Stimulated activated effector memory CD8-positive, alpha-beta T cell treated with anti-CD3 and anti-CD28 coated beads, Interleukin-12 subunit alpha, Interleukin-12 subunit beta, amount 100 ng/mL, for 72 hours (primary cell): ENCODE measurements at places on chromosomes 7 and 10.

GRCh38 chr7:44177570-44178131 is 11.6 kb downstream of the GCK start:
- DNase-seq, result no peak

DNA sequence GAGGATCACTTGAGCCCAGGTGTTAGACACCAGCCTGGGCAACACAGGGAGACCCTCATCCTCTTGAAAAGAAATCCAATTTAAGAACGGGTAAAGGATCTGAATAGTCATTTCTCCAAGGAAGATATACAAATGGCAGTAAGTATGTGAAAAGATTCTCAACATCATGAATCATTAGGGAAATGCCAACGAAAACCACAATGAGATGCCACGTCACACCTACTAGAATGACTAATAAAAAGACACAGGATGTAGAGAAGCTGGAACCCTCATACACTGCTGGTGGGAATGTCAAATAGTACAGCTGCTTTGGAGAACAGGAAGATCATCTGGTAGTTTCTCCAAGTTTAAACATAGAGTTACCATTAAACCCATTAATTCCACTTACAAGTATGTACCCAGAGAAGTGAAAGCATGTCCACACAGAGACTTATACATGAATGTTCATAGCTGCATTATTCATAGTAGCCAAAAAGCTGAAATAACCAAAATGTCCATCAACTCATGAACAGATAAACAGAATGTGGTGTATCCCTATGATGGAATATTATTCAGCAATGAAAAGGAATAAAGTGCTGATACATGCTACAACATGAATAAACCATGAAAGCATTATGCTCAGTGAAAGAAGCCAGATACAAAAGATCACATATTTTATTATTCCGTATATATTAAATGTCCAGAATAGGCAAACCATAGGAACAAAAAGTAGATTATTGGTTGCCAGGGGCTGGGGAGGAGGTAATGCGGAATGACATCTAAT is 13.1 kb upstream of the ZMIZ2 start:
- peak; percentile 72 for DNase-seq

GRCh38 chr7:101129603-101130117 is 2.8 kb downstream of the SERPINE1 start:
- DNase-seq, result no peak

GRCh38 chr10:15440204-15440711 is 69.2 kb upstream of the FAM171A1 start:
- DNase-seq, result no peak

- DNase-seq, result no peak
Observed at GRCh38 chr10:97509120-97509680, 10.5 kb downstream of the UBTD1 start.

GRCh38 chr10:29713450-29713849 is 78.7 kb upstream of the SVIL start:
- no peak for DNase-seq

GRCh38 chr10:64067009-64067606 is 545.9 kb downstream of the REEP3 start:
- no peak for DNase-seq

GRCh38 chr10:1597370-1598146 is 139.8 kb downstream of the ADARB2 start:
- no peak for DNase-seq

DNA sequence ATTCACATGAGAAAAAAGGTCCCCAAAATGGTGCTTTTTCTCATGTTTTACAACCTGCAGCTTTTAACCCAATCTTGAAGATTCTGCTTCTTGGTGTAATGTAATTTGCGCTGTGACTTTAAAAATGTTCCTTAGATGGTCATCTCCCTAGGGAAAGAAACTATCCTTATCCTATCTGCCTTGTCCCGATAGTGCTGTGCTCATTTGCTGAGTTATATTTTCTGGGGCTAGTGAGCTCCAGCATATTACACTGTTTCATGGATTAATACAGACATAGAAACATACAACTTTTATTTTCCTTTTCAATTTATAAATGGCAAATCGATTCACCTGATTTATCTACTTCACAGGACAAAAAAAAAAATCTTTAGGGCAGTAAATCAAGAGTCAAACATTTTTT is 2.8 kb downstream of the WAPL start:
- no peak for DNase-seq

DNA sequence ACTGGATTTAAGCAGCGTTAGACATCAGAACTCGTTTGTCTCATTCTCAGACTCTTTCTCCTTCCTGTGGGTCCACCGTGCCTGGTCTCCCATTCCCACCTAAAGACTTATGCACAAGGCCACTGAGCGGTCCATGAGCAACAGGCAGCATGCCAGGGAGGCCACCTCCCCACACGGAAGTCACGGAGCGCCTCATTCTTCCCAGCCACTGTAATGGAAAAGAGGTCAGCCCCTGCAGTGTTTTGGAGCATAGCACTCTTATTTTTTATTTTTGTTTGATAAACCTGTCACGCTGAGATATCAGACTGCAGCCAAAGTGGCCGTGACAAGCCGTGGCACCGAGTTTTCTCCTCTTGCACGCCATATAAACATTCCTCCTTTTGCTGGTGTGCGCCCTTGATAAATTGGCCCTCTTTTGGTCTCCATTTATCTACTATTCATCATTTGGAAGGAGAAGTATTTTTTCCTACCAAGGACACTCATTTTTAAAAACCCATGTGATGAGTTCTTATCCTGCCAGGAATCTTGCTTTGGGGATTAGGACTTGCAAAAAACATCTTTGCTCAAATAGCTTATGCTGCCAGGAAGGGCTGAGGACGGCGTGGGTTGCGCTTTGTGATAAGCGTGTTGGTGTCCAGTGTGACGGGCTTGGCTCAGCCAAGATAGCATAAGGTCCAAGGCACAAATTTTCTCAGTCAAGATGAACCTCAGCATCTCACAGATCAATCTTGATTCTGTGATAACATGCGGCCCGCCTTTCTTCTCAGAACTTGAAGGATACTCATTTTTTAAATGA is 206.0 kb downstream of the CCDC3 start:
- no peak for DNase-seq

DNA sequence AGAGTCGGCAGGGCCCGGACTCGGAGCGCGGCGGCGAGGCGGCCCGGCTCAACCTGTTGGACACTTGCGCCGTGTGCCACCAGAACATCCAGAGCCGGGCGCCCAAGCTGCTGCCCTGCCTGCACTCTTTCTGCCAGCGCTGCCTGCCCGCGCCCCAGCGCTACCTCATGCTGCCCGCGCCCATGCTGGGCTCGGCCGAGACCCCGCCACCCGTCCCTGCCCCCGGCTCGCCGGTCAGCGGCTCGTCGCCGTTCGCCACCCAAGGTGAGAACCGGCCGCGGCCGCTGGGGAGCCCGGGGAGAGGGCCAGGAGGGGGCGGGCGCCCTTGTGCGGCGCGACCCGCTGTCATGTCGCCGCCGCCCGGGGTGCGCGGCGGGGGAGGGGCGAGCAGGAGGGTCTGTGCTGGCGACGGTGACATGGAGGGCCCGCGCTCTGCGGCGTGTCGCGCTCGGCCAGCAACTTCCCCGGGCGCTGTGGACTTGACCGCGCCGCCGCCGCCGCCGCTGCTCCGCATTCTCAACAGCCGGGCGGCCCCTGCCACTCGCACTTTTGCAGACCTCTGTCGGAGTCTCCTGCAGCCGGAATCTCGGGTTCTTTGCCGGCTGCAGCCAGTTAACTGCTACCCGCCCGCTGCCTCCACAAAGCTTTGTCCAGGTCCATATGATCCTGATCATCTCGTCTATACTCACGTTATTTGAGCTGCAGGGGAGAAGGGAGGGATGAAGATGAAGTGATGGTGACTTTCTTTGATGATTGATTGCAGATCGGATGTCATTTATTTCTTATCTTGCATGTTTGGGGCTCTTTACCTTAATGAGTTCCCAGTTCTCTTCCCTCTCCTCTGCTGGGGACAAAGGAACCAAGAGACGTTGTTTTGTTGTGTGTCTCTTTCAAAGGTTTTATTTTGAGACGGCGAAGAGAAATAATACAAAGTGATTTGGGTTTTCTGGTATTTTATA is 869 bp downstream of the TRIM24 start:
- peak; percentile 51 for DNase-seq

GRCh38 chr7:16926861-16927260 is 45.1 kb upstream of the AGR3 start:
- DNase-seq, result no peak

GRCh38 chr10:95987685-95988426 is 55.5 kb upstream of the CCNJ start:
- DNase-seq, result no peak

DNA sequence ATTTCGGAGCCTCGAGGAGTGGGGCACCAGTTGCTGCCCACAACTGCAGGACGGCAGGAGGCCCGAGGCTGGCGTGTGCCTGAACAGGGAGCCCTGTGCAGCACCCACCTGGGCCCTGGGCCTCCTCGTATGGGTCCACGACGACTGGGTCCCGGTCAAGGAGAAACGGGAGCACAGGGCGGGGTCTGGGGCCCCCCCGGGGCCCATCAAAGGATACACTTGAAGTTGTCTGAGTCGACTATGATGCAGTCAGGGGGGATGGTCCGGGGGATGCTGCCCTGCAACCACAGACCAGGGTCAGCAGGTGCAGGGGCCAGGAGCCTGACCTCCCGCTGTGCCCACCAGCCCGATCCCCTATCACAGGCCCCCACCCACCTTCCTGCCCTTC is 28.5 kb upstream of the NKX6-2 start:
- DNase-seq, result no peak

DNA sequence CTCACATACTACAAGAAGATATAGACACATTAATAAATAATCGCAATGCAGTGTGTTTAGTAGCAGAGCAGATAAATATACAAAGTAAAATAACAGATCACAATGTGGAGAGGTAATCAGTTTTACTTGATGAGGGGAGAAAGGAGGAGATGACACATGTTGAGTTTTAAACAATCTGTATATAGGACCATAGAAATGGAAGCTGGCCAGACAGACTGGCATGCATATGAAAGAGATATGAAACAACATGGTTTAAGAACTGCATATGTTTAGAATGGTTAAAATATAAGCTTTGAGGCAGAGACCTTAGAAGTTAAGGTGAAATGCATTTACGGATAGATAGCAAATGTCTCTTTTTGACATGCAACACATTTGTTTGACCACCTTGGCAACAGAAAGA is 19.8 kb upstream of the CCDC7 start:
- DNase-seq, result no peak

DNA sequence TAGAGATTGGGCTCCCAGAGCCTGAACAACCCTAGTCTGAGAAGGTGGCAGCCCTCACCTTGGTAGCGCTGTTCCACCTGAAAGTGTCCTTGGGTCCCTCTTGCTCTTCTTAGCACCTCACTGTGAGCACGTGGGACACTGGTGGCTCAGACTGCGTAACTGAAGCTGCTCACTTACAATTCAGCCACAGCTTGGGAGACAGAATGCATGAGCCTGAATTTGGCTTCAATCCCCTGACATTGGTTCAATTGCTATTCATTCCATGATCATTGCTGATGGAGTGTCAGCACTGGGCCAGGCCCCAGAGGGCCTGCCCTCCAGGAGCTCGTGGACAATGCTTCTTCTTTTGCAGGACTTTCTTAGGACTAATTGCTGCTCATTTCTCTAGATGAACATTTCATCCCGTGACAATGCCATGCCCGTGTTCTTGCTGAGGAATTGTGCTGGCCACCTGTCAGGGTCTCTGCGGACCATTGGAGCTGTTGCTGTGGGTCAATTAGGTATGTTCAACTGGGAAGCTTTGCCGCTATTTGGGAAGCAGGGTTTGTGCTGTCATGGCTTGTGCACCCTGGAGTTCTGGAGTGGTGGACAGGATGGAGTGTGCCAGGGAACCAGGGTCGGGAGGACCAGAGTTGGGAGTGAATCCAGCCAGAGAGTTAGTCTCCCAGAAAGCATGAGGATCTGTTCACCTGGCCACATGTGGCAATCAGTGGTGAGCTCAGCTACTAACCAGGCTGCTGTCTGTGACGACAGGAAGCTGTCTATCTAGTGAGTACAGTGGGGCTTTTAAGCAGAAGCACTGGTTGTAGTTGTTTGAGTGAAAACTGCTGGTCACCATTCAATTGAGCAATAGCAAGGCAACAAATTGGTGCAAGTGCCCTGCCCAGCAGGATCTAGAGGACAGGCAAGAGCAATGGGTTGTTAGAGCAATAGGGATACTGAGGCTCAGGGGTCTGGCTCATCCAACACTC is 105.1 kb downstream of the WDFY4 start:
- no peak for DNase-seq

GRCh38 chr7:98418636-98419315 is 17.9 kb upstream of the BAIAP2L1 start:
- peak; percentile 50 for DNase-seq

- DNase-seq, result no peak
Observed at GRCh38 chr7:151142686-151143040, 24.8 kb downstream of the GBX1 start.

GRCh38 chr10:71736570-71736952 is 17.0 kb upstream of the C10orf105 start:
- DNase-seq, result no peak

GRCh38 chr7:92010215-92010614 is 69.6 kb downstream of the AKAP9 start:
- no peak for DNase-seq

GRCh38 chr7:77657427-77658224 is 38.6 kb upstream of the RSBN1L start:
- no peak for DNase-seq

GRCh38 chr7:34849986-34850385 is 187.3 kb downstream of the DPY19L1 start:
- peak; percentile 20 for DNase-seq

DNA sequence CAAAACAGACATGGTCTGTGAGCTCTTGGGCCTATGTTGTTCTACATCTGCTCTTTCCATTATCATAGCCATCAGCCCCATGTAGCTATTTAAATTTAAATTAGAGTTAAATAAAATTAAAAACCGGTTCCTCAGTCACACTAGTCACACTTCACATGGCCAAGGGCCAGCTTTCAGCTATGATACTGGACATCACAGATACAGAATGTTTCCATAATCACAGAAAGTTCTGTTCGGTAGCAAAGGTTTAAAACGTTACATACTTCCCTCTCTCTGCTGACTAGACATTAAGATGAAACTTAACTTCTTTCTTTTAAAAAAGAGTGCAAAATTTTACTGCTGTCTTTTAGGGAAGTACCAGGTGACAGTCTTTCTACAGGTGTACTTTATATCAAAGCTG is 43.0 kb downstream of the SRPK2 start:
- no peak for DNase-seq

GRCh38 chr10:14684354-14684753 is 90.3 kb downstream of the FAM107B start:
- no peak for DNase-seq

GRCh38 chr7:155962191-155962967 is 150.1 kb upstream of the SHH start:
- DNase-seq, result no peak

DNA sequence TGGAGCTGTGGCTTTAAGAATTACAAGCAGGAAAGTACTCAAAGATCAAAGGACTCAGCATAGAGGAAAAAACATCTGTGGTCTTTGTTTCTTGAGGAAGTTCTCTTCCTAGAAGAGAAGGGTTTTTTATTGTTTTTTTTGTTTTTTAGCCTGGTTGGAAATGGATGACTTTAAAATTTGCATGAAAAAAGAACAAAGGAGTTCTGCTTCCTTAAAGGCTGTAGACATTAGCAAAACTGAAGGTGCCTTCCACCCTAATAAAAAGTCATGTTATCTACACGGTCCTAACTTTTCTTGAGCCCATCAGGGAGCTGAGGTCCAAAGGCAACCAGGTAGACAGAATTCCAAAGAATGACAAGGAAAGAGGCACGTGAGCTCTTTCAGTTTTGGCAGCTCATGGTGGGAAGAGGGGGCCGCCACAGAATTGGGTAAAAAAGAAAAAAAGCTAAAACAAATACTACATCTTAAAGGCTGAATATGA is 356.6 kb downstream of the SH2D4B start:
- no peak for DNase-seq

- DNase-seq, result no peak
Observed at GRCh38 chr7:135380351-135380750, 129.6 kb downstream of the CNOT4 start.
